Fibroblast of mammary gland (primary cell): ENCODE measurements at places on chromosomes 6 and 20.

GRCh38 chr20:17849901-17850683, 118.5 kb downstream of the SNX5 start:
- peak; percentile 99 for DNase-seq

- DNase-seq = no peak
Measured at GRCh38 chr20:16955971-16956370, 207.8 kb downstream of the OTOR start.

- no peak for DNase-seq
Measured at GRCh38 chr6:111159633-111160032, 72.3 kb downstream of the SLC16A10 start.

DNA sequence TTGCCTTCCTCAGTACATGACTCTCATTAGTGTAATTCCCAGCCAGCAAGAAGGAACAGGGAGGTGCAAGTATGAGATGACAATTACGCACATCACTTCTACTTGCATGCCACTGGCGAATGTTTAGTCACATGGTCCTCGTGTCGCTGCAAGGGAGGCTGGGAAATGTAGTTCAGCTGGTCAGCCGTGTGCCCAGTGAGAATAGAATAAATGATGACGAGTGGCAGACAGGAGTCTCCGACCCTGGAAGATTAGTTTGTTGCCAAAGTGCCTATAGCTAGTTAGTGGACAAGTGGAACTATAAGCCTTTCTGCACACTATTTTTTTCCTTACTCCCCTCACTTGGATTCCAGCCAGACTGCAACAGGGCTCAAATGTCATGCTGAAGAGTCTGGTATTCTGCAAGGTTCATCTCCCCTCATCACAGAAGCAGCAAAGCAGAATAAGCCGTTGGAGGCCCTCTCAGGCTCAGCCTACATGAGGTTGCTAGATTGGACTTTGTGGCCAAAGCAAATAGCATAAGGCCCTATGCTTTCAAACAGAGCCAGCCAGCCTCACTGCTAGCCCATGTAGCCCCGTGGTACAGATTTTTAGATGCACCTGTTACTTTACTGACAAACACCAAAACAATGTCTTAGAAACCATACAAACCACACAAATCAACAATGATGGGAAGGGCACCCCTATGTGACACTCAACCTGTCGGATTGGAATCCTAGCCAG, 9.7 kb downstream of the LINC00237 start:
- peak; percentile 40 for DNase-seq

- no peak for DNase-seq
Measured at GRCh38 chr20:2889209-2889608, 15.9 kb downstream of the PTPRA start.

DNA sequence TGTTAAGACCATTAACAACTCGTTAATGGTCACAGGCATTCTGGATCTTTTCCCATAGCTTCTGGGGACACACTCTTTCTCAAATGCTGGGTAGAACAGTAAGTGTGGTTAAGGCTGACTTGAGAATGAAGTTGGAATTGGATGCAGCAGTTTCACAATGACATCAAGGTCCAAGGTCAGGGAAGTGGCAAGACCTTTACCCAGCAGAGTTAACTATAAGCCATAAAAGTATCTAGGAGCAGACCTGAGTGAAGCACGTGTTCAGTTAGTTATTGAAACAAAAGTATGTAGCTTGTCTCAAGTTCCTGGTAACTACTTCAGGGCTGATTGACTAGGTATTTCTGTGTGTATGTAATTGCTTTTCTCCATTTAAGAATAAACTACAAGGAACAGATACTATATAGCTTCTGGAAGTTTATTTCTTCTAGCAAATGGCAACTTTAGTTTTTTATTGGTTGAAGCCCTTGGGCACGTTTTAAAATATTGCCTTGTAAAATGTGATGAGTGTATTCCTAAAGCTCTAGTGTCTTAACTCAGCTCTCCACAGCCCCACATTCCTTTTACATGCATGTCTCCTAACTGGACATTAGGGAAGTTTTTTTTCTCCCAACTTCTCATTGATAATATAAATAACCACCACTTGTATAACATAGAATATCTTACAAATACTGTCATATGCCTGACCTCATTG, 479.0 kb upstream of the CITED2 start:
- DNase-seq = no peak

GRCh38 chr6:142381845-142382378, 80.1 kb downstream of the ADGRG6 start:
- DNase-seq = no peak

- no peak for DNase-seq
Measured at GRCh38 chr6:54451516-54451915, 143.3 kb downstream of the TINAG start.

GRCh38 chr20:52313341-52313963, 121.9 kb upstream of the ZFP64 start:
- DNase-seq = peak; percentile 53
